ENCODE measurements at places on chromosomes 5 and 9. TPM values are rescaled to one million over a fixed set of nuclear protein-coding genes. Genes with fewer than 3 reads are reported as not detected.

DNA sequence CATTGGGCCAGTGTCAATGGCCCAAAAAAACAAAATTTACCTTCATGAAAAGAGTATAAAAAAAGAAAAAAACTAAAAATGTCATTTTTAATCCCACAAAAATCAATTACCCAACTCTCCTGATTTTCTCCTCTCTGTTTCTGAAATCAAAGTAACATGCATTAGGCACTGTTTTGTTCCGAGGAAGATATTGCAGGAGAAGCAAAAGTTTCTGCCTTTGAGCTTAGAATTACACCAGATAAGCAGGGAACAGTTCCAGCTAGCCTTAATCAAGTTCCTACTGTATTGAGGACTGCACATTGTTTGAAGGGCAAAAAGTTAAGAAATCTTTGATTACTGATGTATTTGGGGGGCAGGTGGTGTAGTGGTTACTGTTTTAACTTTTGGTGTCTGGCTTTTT lies 1.1 kb upstream of the PRKAA1 start:
- no peaks in the 10 kb centered on the region for H3K4me1 ChIP-seq
- no peak overlapping the region for H3K27ac ChIP-seq
- H3K4me3 ChIP-seq = no peak overlapping the region
- peak; percentile 30 for DNase-seq

DNA sequence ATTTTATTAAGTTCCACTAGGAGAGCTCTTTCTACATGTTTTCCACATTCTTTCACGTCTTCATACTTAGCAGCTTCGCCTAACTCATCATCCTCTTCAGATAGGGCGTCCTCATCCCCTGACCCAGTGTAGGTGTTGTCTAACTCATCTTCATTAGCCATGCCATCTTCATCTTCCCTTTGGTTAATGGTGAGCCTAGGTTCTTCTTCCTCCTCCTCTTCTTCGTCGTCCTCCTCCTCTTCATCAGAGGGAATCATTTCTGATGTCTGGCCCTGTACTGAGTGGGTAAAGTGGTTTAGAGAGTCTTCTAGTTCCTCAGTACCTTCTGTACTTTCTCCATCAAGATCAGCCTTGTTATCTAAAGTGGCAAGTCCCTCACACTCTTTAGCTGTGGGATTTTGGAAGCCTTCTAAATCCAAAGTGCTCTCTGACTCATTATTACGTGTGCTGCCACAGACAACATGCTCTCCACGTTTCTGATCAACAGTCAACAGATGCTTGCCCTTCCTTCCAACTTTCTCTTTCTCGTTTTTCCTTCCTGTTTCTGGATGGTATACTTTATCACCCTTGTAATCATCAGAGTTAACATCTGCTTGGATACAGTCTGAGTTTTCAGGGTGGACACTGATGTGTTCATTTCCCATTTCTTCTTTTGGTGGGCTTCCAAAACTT lies 31.1 kb downstream of the TUT7 start:
- H3K36me3 ChIP-seq = peaks cover 63% of the 10 kb centered on the region
- DNase-seq = no peak
- no peaks in the 10 kb centered on the region for H3K4me1 ChIP-seq

DNA sequence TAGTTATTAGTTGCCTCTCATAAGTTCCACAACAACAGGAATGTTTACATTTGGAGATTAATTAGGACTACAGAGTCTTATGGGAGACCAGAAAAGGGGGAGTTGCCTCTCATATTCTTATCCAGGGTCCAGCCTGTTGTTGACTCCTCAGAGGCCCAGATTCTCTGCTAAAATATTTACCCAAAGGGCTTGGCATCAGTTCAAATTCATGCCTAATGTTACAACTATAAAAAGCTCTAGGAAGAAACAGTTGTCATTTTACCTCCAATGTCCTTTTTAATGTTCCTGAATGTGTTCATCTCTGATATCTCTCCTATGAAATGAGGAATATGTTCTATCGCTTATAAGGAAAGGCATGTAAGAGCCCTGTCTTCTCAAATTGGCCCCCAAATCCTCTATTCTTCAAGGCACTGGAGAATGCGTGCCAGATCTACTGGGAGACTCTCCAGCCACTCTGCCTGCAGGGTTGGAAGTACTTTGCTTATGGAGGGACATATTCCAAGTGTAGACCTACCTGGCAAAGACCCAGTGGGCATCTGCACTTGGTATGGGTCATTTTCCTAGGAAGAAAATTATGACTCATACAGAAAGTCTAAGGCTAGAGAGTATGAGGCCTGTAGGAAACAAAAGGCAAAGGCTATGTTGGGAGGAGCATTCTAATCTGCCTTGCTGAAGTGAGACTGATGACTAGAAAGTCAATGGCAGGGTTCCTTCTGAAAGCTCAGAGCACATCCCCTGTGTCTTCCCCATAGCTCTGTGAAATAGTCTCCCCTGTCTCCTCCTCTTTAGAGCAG lies 192.6 kb downstream of the ESM1 start:
- DNase-seq = no peak
- no peak overlapping the region for H3K27ac ChIP-seq

DNA sequence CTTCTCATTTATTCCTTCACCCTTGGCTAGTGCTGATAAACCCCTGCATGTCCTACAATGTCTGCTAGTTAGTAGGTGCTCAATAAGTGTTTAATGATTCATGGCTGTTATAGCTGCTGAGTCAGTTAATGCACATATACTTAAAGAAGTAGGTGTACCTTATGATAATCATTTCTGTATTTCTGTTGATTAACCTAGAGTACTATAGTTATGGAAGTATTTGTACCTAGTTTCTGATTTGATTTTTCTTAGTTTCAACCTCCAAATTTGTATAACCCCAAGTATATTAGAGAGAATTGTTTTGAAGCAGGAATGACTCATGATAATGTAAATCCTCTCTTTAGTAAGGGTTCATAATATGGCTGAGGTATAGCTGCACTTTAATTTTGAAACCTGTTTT lies 8.9 kb downstream of the SMAD5 start:
- H3K27ac ChIP-seq = no peak overlapping the region
- H3K4me1 ChIP-seq = peaks cover 6% of the 10 kb centered on the region
- no peak for DNase-seq
- H3K36me3 ChIP-seq = no peaks in the 10 kb centered on the region
- H3K27me3 ChIP-seq = no peaks in the 10 kb centered on the region

Gene PRRC1
- total RNA-seq = 56.8 TPM

- H3K4me1 ChIP-seq = peaks cover 4% of the 10 kb centered on the region
- H3K27ac ChIP-seq = no peak overlapping the region
- H3K4me3 ChIP-seq = no peak overlapping the region
These were observed 2.0 kb downstream of the CCL19 start for GRCh38 chr9:34689116-34689470.

Gene PRSS3
- 1.3 TPM for total RNA-seq

Gene ABCA1
- 140 TPM for total RNA-seq

GRCh38 chr5:127305493-127305892 lies 14.9 kb downstream of the MEGF10 start:
- no peak overlapping the region for H3K4me3 ChIP-seq
- no peaks in the 10 kb centered on the region for H3K36me3 ChIP-seq
- no peak overlapping the region for H3K27ac ChIP-seq
- H3K4me1 ChIP-seq = no peaks in the 10 kb centered on the region
- H3K27me3 ChIP-seq = no peaks in the 10 kb centered on the region

Gene NAIP
- 49.5 TPM for total RNA-seq

DNA sequence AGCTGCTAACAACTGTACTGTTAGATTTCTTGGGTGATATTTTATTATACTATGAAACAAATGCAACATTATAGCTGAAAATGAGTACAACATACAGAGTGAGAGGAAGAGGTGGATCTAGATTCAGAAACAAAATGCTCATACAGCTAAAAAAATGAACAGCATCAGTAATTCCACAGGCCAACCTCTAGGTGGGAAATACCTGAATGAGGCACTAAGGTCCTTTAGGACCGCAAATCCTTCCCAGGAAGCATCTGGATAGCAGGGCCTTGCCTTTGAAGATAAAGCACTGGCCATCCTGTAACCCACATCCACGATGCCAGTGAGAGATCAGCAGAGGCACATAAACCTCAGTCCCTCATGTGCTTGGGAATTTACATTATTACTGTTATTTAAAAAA lies 310.8 kb downstream of the YTHDC2 start:
- H3K27me3 ChIP-seq = no peaks in the 10 kb centered on the region
- no peaks in the 10 kb centered on the region for H3K36me3 ChIP-seq
- H3K27ac ChIP-seq = no peak overlapping the region
- H3K4me3 ChIP-seq = no peak overlapping the region

DNA sequence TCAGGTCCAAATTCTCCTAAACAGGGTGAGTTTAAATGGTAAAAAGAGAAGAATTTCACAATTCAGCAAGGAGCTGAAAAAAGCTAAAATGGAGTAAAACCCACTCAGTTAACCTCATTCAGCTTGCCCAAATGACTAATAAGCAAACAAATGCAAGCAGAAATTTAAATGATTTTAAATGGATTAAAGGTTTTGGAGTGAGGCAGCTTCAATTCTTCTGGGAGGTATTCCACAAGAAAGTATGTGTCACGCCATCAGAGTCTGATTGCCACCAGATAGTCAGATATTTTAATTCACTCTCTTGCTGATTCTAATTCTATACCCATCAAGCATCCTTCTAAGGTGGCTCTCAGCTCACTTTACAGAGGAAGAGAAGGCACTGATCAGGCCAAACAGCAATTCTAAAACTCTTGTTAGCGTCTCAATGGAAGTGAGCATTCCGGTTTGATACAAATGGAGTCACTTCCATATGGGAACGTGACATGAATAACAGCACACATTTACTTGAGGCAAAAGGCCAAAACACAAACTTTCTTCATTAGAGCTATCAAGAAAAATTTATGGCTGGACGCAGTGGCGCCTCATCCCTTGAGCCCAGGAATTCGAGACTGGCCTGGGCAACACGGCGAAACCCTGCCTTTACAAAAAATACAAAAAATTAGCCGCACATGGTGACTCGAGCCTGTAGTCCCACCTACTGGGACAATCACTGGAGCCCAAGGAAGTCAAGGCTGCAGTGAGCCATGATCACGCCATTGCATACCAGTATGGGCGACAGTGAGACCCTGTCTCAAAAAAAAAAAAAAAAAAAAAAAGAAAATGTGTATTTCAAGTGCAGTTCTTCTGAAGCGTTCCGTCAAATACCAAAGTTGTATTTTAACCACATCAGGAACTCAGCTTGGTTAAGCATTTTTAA lies 2.0 kb downstream of the CLK4 start:
- peaks cover 10% of the 10 kb centered on the region for H3K4me1 ChIP-seq
- peak overlapping the region; percentile 1 for H3K4me3 ChIP-seq
- no peak overlapping the region for H3K27ac ChIP-seq
- H3K27me3 ChIP-seq = no peaks in the 10 kb centered on the region

DNA sequence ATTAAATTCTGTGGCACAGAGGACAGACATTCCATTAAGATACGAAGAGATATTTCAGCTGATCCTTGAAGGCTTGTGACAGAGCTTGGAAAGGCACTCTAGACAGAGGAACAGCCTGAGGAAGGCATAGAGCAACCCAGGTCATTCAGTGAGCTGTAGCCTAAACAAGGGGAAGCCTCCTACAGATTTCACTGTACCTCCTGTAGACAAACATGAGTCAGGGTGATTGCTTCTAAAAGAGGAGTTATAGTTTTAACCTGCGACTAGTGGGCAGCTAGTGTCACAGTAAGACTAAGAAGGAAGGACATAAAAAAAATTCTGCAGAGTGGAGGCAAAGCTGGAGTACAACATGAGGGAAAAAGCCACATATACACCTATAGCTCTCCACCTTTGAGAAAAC lies 43.5 kb upstream of the ANKDD1B start:
- DNase-seq = no peak
- no peak overlapping the region for H3K4me3 ChIP-seq
- no peaks in the 10 kb centered on the region for H3K27me3 ChIP-seq
- no peaks in the 10 kb centered on the region for H3K4me1 ChIP-seq
- no peaks in the 10 kb centered on the region for H3K36me3 ChIP-seq

DNA sequence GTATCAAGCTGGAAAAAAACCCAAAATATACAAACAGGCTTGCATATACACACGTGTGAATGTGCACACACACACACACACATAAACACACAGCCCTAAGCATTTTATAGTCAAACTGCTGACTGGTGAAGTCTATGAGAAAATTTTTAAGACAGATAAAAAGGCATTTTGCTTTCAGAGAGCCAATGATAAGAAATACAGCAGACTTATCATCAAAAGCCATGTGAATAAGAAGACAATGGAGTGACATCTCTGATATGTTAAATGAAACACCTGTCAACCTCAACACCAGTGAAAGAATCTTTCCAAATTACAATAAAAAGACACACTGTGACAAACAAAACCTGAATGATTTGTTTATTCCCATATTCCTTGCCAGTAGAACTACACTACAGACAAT lies 233.3 kb downstream of the CDH9 start:
- no peaks in the 10 kb centered on the region for H3K27me3 ChIP-seq
- DNase-seq = no peak
- no peak overlapping the region for H3K4me3 ChIP-seq

GRCh38 chr9:87160148-87161102 lies 213.1 kb upstream of the GAS1 start:
- no peaks in the 10 kb centered on the region for H3K36me3 ChIP-seq
- DNase-seq = peak; percentile 46
- no peaks in the 10 kb centered on the region for H3K27me3 ChIP-seq

- H3K36me3 ChIP-seq = no peaks in the 10 kb centered on the region
- no peak overlapping the region for H3K27ac ChIP-seq
- no peak for DNase-seq
- H3K4me3 ChIP-seq = no peak overlapping the region
These were observed 351.7 kb downstream of the DIRAS2 start for GRCh38 chr9:90290716-90291485.

Data from lung (tissue), 17 donors.